ENCODE measurements at places on chromosomes 7 and 10.

GRCh38 chr7:12066004-12066403 is 145.1 kb upstream of the TMEM106B start:
- DNase-seq = no peak

DNA sequence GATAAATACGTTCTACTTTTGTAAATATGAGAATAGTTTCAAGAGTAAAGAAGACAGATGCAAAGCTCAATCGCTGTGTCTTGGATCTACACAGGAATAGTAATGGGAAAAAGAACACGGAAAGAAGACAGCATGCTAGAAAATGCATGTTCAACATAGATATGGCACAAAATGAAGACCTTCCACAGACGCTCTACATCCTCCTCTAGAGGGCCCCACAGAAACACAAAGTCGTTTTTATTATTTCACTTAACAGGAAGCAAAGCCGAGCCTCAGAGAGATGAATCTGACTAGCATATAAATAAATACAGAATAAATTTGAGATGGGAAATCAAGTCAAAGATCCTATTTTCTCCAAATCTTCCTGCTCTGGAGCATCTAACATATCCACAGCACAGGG is 292.6 kb downstream of the PARD3 start:
- no peak for DNase-seq

DNA sequence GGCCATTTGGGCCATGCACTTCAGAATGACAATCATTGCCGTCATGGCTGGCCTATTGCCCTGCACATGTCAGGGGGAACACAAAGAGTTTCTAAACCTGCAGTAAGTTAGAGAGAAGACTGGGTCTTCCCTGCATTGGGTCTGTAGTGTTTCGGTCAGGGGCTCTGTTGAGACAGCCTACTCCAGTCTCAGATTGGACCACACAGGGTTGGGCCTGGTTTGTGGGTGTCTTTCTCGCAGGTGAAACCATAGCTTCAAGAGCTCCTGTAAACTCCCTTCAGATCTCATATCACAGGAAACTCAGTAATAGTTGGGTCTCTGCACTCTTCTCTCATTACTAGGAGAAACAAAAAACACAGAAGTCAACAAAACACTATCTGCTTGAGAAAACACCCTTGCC is 7.3 kb upstream of the TARP start:
- DNase-seq = no peak

GRCh38 chr7:116377721-116378120 is 121.8 kb upstream of the CAV2 start:
- DNase-seq = no peak

GRCh38 chr10:30114881-30115625 is 55.7 kb upstream of the JCAD start:
- DNase-seq = peak; percentile 63

- no peak for DNase-seq
These were observed 620.1 kb upstream of the DPP6 start for GRCh38 chr7:153432063-153432462.

GRCh38 chr7:67018940-67019339 is 22.3 kb downstream of the TYW1 start:
- DNase-seq = no peak

- no peak for DNase-seq
These were observed 148.0 kb downstream of the FGFR2 start for GRCh38 chr10:121450247-121450646.

- no peak for DNase-seq
These were observed 2.9 kb downstream of the ZP3 start for GRCh38 chr7:76427635-76428034.

DNA sequence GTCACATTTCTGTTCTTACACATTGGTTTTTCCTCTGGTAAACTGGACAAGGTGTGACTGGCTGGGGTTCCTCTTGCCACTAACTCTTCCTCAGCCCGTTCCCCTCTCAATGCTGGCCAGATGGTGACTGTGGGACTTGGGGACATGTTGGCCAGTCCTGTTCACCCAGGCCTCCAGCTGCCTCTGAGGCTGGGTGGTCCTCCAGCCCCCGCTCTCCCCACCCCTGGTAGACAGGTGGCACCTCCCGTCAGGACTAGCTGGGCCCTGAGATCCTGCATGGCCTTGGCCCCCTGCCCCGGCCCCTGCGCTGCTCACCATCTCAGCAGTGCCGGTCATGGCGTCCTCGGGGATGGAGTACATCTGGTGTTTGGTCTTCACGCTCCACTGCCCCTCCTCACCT is 10.8 kb upstream of the MYL7 start:
- no peak for DNase-seq

DNA sequence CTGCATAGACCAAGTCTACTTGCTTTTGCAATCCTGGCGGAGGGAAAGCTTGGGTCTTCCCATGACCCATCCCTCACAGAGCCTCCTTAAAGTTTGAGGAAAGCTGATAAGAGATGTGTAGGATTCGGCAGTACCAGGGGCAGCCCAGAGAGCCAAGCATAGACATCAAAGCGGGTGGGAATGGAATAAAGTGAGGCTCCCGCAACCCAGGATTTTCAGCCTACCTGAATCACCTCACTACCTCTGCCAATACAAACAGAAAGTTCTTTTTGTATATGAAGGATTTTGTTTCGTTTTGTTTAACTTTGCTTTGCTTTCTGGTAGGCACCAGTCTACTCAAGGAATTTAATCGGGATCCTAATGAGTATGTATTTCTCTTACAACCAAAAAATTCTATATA is 451.7 kb downstream of the PLXNA4 start:
- no peak for DNase-seq

- DNase-seq = no peak
These were observed 33.0 kb upstream of the EN2 start for GRCh38 chr7:155425011-155425340.

- no peak for DNase-seq
These were observed 32.0 kb downstream of the AMZ1 start for GRCh38 chr7:2720024-2720423.

- DNase-seq = no peak
These were observed at the start of gene GSAP for GRCh38 chr7:77415823-77416620. TSS of gene GSAP (minus strand) at chr7:77416349. CDS start at chr7:77416321, 28 bp downstream.

- no peak for DNase-seq
These were observed 348.8 kb downstream of the SDK1 start for GRCh38 chr7:3649678-3650440.

DNA sequence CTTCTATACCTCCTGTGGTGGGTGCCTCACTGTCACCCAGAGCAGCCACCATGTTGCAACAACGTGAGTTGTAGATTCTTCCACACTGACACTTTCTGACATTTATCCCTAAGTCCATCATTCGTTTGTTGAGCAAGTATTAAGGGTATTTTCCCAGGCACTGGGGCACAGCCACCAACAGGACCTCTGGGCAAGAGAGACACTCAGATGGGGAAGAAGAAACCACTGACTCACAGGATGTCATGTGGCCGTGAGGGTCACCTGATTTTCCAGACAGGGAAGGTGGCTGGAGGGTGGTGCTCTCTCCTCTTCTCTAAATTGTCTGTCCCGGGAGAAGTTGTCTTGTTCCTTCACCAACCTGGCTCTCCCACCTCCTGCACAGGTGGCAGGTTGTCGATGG is 51.7 kb upstream of the PPIF start:
- no peak for DNase-seq

DNA sequence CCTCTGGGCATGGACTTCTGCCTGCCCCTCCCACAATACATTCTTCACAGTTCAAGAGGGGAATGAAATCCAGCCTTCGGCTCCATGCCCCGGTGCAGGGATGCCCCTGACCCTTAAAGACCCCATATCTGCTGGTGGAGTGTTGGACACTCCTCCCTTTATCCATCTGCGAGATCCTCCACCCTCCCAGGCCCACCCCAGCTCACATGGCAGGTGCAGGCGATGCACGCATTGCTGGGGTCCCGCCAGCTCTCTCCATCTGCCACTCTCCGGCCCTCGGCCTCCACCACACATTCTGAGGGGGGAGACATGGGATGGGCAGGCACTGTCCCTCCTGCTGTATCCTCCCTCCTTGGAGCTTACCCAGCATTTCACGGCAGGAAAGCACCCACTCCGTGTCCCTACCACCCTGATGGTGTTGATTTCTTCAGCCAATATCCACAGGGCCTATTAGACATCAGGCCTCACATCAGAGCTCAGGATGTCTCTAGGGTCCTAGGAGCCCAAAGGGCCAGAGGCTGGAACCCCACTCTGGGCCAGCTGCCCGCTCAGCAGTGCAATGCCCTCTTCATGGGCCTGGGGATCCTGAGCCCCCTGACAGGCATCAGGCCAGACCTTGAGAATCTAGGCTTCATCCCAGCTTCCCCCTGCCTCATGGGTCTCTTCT is 18.3 kb downstream of the ATP6V1F start:
- no peak for DNase-seq

DNA sequence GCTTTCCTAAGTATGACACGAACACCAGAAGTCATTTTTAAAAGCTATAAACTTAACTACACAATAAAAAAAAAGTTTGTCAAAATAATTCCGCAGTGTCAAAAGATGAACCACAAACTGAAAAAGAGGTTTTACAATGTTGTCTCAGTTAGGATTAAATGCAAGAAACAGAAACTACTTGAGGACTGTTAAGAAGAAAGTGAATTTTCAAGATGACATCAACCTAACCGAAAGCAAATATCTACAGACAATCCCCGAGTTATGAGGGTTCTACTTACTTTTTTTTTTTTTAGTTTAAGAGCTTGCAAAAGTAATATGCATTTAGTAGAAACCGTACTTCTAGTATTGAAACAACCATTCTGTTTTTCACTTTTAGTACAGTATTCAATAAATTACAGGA is 62.3 kb downstream of the TFPI2 start:
- DNase-seq = no peak

GRCh38 chr7:1749864-1750466 is 79.9 kb downstream of the ELFN1 start:
- no peak for DNase-seq

DNA sequence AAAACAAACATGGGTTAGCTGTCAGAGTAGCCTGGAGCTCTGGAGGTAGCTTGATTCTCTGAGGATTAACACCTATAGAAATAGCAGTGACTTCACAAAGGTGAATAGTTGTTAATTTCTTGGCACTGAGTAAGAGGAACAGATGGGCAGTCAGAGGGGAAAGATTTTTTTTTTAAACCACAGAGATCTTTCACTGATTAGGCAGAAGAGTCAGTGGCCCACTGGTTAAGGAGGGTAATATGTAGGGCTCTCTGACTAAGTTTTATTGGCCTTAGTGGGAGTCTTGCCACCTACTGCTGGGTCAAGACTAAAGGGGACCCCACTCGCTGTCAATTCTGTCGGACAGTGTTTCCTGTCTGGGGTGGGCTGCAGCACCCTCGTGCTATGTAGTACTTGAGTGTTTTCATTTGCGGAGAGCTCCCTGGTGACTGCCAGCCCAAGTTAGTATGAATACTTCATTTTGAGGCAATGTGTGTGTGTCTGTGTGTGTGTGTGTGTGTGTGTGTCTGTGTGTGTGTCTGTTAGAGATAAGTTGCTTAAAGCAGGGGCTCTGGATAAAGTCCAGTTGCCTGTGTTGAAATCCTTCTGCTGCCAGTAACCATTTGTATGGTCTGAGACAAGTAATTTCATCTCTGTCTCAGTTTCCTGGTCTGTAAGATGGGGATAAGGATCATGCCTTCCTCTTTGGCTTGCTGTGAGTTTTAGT is 145.2 kb downstream of the ARID5B start:
- DNase-seq = peak; percentile 68

- DNase-seq = no peak
These were observed 71.9 kb downstream of the WDR37 start for GRCh38 chr10:1128115-1128514.

DNA sequence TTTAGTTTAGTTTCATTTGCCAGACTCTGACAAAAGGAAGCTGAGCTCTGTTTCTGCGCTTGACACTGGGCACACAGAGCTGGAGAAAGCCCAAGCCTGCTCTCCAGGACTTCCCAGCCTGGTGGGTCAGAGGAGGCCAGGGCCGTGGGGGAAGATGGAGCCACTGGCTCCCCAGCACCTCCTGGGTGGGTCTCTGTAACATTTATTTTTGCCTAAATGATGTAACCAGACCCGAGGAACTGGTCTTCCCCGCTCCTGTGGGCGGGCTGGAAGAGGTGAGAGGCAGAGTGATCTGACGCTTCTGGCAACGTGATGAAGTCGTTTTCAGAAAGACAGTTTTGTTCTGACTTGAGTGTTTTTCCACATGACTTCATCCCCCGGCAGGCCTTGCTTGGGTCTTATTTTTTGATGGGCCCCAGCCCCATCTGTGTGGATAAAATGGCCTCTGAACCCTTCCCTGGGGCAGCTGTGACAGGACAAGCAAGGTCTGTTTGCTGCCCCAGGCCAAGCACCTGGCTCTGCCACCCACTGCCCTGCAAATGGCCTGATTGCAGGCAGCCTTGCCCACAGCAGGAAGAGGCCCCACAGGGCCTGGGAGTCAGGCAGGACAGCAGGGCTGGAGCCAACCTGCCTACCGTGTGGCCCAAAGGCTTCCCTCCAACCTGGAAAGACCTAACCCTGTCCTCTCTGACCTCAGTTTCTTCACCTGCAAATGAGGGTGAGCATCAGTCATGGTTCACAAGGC is 304.9 kb upstream of the ZMIZ1 start:
- DNase-seq = no peak

- peak; percentile 66 for DNase-seq
These were observed 18.1 kb upstream of the CAMK2G start for GRCh38 chr10:73892310-73893030.

DNA sequence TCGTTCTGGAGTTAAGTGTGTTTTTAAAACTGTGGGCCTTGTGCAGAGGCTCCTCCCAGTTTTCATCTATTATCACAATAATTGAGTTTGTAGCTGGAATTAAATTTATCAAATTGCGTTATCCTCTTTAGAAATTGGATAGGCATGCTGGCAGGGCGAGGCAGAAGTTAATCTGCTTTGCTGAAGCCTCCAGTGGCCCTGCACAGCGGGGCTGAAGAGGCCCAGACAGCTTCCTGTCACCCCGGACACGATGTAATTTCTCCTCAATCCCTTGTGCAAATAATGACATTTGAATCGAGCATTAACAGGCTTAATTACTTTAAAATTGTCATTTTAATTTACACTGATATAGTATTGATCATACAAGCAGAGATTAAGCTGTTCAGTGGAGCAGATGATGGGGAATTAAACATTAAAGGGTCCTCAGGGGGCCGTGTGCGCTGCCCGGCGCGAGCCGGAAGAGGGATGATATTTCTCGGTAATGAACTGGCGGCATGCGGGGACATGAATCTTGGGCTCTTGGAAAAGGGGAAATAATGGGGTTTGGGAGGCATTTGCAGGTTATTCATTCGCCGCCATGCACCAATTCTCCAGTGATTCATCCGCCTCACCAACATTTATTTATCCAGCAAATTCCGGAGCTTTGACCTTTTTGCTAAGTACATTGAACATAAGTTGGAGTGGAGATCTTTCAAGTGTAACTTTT is 118.5 kb downstream of the NKX6-2 start:
- DNase-seq = peak; percentile 38

DNA sequence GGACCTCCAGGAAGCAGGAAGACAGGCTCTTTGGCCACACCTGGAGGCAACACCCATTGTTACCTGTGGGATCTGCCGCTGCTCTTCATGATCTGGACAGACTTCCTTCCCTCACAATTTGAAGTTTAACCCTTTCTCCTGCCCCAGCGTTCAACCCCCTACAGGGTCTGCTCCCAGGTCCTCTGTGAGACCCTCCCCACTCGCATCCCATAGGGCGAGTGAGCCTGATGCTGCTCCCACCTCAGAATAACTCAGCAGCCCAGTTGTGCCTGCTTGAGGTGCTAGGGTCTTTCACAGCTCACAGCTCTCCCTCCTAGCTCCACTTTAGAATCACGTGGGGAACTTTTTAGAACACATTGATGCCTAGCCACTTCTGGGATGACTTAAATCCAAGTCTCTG is 61.8 kb upstream of the C10orf90 start:
- no peak for DNase-seq

- DNase-seq = no peak
These were observed 947.1 kb upstream of the MBL2 start for GRCh38 chr10:53719658-53720057.
